Right renal cortex interstitium (tissue), 3 donors: ENCODE measurements at places on chromosomes 3 and 15. TPM values are rescaled to one million over a fixed set of nuclear protein-coding genes. Genes with fewer than 3 reads are reported as not detected.

DNA sequence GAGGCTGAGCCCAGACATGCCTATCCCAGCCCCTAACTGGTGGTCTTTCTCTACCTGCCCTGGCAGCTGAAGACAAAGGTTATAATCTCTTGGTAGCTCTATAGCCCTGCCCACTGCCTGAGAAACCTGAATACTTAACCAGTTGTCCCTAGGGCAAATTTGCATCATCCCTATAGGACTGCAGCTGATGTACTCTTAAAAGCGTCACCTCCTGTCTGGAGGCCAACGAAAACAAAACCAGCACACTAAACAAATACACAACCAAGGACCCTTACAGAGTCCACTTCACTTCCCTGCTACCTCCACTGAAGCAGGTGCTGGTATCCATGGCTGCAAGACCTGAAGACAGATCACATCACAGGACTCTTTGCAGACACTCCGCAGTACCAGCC lies 98.0 kb downstream of the KCNAB1 start:
- no peak for DNase-seq

Gene ADGRG7
- 0.19 TPM for polyA plus RNA-seq

DNA sequence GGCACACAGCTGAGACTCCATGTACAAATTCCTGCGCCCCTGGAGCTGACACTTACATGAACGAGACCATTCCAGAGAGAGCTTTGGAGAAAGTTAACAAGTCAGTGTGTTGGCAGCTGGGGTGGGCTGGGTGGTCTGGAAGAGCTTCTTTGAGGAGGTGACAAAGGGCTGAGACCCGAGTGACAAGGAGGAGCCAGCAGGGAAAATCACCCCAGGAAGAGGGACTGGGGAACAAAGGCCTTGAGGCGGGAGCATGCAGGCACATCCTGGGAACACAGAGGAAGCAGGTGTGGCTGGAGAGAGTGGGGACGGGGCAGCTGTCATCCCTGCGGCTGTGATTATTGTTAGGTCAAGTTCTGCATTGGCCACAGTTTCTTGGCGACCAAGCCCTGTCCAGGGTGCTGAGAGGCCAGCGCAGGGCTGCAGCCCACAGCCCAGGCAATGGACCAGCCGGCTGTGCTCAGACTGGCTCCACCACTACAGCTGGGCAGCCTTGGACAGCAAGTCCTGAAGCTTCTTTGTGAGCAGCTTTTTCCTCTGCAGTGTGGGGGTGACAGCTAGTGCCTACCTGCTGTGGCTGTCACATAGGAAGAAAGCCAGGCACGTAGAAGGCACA lies 34.2 kb upstream of the PRR23E start:
- no peak for DNase-seq

Gene RNU6-1
- polyA plus RNA-seq = not detected

GRCh38 chr3:16132190-16132589 lies 42.3 kb upstream of the GALNT15 start:
- no peak for DNase-seq

Gene RBP2
- polyA plus RNA-seq = 0.46 TPM

DNA sequence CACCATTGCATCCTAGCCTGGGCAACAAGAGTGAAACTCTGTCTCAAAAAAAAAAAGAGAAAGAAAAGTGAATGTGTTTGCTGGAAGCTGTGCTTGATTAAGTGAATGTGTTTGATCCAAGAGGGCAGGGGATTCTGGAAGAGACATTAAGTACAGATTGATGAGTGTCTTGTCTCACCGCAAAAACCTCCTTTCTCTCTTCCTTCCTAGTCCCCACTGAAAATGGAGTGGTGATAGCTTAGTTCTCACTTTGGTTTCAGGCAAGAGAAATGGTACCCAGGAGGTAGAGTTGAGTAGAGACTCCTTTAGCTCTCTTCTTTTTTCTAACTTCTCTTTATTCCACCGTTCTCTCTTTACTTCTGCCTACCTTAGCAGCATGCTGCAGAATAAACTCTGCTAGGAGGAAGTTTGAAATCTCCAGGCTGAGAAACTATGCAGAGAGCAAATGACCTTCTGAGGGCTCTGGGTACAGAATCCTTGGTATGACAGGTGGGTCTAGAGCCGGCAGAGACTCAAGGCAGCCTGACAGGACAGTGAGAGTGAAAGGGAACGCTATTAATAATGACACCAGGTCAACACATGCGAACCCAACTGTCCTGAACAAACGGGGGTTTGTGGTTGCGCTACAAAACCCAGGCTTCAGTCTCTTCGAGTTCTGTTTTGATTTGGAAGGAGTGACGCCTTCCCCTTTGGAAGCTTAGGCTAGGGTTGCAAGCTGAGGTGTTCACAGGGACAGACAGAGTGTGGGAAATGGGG lies 74.9 kb downstream of the SMAD3 start:
- no peak for DNase-seq

Gene UCN2
- 0.25 TPM for polyA plus RNA-seq

GRCh38 chr15:90138071-90138833 lies 36.0 kb upstream of the IDH2 start:
- DNase-seq = no peak

GRCh38 chr3:63969876-63970275 lies 53.4 kb downstream of the PSMD6 start:
- no peak for DNase-seq

- DNase-seq = no peak
Measured at GRCh38 chr15:38642689-38643270, 78.2 kb upstream of the RASGRP1 start.

- no peak for DNase-seq
Measured at GRCh38 chr15:72962054-72962702, 90.1 kb upstream of the NEO1 start.
